Naive B cell (primary cell): ENCODE measurements at places on chromosomes 2 and 18.

GRCh38 chr2:231144896-231145295 is 20.1 kb upstream of the HTR2B start:
- no peak for DNase-seq

DNA sequence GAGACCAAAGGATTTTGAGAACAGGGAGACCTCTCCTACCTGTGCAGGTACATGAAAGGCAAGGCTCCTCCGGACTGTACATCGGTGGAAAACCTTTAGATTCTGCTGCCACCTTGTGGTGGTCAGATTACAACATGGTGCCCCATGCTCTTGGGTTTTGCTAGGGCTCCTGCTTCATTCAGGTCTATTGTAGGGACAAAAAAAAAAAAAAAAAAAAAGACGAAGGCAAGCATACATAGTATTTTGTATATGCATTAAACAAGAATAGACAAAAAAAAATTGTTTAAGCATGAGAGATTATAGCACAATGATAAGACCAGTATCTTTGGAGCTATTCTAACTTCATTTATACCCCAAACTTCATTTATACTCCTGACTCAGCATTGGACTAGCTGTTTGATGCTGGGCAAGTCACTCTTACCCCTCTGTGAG is 27.4 kb upstream of the SPR start:
- peak; percentile 32 for DNase-seq

DNA sequence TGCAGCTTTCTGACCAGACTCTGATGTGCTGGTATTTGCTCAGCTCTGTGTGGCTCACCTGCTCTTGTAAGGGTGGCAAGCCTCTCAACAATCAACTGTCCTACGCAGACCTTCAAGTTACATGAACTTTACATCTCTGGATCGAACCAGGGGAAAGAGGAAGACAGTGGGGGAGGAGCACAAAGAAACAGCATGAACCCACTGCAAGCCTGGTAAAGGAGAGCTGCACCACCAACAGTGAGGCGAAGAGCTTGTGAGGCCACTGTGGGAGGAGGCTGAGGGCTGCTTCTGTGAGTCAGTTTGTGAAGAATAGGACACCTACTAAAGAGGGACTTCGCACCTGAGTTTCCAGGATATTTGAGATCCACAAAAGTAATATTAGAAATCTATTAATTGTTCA is 18.8 kb upstream of the FAM110C start:
- no peak for DNase-seq

DNA sequence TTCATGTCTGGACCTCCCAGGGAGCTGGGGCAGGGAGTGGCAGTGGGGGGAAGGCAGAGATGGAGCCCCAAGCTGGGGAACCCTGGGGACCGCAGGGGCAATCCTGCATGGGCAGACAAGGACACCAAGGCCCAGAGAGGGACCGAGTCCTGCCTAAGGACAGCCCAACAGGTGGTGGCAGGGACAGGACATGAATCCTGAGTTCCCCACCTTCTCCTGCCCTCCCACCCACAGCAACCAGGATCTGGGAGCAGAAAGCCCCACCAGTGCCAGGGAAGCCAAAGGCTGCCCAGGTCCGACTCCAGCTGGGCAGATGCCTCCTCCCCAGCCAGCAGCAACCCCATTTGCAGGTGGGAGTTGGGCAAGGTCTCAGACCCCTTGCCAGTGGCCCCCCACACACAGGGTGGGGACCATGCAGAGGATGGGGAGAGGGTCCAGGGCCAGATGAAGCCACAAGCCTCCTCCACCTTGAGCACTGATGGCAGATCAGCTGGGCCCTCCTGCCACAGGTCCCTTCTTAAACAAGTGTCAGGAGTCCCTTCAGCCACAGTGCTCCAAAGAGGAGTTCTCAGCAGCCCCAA is 6.3 kb downstream of the ADRA2B start:
- DNase-seq: no peak

DNA sequence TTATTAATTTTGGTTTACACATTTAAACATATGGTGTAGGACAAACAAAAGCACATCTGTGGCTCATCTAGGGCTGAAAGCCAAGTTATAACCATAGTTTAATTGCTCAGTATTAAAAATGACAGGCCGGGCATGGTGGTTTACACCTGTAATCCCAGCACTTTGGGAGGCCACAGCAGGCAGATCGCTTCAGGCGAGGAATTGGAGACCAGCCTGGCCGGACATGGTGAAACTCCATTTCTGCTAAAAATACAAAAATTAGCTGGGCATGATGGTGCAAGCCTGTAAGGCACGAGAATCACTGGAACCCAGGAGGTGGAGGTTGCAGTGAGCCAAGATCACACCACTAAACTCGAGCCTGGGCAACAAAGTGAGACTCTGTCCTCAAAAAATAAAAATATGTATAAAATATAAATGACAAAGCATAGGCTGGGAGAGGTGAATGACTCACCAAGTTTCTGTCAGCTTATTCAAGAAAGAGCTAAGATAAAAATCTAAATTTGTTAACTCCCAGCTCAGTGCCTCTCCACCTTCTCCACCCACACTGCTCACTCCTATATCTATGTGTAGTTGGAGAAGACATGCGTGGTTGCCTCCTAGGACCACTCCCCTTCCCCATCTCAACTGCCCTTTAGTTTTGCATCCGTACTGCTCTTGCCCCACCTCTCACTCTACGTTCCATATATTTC is 79.2 kb upstream of the PID1 start:
- DNase-seq: no peak

GRCh38 chr2:236393101-236393500 is 128.9 kb upstream of the ASB18 start:
- no peak for DNase-seq

DNA sequence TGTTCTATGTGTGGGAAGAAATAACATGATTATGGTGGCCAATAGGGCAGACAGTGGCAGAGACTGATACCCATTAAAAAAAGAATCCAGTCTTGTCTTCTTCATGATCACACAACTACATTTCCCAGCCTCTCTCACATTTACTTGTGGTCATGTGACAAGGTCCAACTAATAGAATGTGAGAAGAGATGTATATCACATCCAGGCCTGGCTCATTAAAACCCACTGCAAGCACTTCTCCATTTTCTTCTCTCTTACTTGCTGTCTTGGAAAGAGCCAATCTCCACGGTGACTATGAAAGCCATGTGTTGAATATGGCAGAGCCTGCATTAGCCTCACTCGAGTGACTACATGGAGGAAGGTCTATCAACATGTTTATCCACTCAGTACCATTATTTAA is 306.2 kb upstream of the ZEB2 start:
- DNase-seq: no peak

- DNase-seq: no peak
Observed at GRCh38 chr2:219291910-219292490, 12.8 kb downstream of the DNAJB2 start.

DNA sequence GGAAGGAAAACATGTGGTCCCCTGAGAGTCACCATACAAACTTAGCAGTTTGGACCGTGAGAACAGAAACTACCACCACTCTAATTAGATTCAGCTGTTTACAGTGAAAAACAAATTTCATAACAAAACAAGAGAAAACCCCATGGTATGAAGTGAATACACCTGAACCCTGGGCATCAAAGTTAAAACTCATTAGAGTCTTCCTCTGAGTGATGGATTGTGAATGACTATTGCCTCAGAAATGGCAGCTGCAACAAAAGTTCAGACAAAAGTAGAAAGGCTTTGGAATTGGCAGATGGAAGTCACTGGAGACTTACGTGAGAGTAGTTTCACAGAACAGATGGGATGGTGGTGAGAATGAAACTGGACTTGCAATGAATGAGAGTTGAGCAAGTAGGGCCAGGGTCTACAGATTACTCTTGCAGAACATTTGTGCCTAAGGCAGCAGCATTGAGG is 98.0 kb downstream of the AAK1 start:
- DNase-seq: no peak

DNA sequence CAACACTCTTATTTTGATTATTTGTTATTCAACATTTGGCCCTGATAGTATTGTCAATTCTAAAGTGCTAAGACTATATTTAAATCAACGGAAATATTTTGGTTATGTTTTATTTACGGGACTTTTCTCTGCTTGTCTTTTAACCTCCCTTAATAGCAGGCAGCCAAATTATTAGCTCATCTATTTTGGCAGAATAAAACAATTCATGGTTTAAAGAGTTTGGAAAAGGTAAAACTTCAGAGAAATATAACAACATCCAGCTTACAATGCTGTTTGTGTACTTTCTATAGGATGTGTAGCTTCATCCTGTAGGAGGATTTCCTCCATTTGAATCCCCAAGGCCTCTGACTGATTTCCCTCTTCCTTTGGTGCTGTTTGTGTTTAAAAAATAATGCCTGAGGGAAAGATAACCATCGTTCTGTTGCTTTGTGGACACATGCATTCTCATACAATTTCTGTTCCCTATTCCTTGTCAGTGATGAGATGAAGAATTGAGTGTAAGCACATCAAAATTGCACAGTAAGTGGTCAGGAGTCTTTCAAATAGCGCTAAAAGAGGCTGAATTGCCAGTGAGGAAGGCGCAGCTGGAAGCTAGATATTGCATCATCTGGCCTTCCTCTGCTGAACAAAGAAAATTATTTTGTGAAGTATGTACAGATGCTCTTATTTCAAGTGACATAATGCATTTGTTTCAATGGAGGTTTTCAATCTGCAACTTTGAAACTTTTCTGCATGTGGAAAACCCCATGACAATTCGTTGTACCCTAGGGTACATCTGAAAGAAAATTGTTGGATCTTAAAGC is 80.3 kb downstream of the CD28 start:
- no peak for DNase-seq

GRCh38 chr2:164882276-164882675 is 40.7 kb upstream of the COBLL1 start:
- DNase-seq: no peak

DNA sequence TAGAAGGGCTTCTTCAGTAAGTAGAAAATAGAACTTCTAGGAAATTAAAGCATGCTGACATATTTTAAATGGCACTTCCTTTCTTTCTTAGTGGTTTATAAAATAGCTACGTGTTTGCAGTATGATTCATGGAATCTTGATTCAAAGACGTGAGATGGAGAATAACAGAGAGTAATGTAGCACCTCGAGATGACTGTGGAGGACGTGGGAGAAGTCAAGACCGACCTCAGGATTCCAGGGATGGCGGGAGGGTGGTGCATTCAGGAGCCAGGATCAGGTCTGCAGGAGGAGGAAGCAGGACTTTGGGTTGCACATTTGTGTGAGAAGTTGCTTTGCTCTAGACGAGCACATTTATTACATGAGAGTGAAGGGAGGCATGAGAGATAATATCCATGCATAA is 56.0 kb downstream of the DCDC2C start:
- no peak for DNase-seq

DNA sequence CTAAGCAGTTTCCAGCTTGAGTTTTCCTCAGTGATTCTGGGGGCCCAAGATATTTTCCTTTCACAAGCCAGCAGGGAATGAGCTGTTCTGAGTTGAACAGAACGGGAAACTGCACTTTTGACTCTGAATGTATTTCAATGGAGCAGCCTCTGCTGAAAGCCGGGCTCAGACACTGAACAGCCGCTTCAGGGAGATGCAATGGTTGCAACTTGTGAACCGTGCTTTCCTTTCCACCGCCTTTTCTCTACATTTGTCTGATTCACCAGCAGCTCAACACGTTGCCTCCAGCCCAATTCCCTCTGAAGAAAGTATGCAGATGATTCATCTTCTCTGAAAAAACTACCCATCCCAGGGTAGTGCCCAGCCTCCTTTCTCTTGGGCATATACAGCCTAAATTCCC is 119.3 kb upstream of the PKDCC start:
- no peak for DNase-seq

DNA sequence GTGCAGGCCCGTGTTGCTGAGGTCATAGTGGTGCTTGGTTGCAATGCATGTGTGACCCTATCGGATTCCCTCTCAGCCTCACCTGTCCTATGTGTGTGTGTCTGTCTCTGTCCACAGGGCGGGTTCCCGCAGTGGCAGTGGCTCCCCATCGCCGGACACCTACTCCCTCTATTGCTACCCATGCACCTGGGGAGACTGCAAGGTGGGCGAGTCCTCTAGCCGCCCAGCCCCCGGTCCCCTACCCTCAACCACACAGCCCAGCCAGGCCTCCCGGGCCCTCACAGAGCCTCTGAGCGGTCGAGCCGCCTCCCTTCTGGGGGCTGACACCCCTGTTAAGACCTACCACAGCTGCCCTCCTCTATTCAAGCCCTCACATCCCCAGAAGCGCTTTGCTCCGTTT is 14.2 kb downstream of the GAREM2 start:
- DNase-seq: no peak

DNA sequence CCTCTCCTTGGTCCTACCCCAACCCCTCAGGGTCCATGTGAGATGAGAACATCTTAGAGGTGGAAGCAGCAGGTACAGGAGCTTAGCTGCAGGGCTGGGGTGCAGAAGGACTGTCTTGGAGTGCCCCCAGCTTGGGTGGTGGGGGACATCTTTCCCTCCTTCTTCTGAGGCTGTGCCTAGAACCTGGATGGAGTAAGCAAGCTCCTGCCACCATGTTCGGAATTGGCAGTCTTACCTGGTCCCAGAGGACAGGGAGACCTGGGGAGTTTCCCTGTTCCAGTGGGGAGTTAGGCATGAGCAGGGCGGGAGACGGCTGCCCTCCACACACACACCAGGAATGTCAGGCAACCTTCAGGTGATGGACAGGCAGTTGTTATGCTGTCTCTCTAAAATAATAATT is 131.0 kb upstream of the COPS8 start:
- no peak for DNase-seq

GRCh38 chr2:47300609-47301276 is 102.2 kb upstream of the MSH2 start:
- DNase-seq: peak; percentile 64
